ENCODE measurements at places on chromosomes 4 and X.

DNA sequence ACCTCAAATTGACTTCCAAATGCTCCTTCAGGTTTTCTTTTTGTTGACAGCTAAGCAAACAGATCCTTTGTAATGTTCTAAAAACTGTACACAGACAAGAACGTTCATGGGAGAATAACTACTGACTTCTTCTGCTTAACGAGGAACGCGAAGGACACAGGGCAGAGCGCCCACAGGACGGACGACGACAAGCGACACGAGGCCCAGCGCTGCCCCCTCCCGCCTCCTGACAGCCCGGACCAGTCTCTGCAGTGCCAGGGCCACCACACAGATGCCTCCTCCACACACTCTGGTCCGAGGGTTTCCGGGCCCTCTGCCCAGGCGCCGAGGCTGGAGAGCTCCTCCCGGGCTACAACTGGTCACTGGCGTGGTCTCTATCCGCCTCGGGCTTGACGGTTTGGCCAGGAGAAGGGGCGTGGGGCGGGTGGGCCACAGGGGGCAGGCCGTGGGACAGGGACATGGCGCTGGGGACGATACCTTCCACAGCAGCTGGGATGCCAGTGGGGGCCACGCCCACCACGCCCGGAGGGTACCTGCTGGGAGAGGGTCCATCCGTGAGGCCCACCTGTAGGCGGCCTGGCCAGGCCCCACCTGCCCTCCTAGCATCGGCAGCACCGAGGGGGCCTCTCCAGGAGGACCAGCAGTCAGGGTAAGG, 36.9 kb downstream of the CTBP1 start:
- DNase-seq, result no peak

- DNase-seq, result peak; percentile 81
Measured at GRCh38 chrX:45515262-45516215, 314.9 kb upstream of the DIPK2B start.

DNA sequence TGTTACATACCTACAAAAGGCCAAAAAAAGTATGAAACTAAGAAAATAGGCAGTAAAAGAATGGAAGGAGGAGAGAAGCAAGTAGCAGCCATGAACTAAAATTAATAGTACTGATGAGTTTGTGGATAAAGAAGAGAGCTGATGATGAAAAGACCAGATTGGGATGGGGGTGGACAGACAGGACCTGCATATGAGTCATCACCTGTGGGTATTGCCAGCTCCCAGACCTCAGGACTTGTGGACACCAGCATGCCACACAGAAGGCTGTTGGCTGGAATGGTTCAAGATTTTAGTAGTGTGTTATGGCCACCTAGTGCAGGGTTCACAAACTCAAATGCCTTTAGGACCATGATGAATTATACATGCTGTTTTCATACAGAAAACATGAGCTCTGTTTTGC, 58.9 kb downstream of the ARX start:
- no peak for DNase-seq

DNA sequence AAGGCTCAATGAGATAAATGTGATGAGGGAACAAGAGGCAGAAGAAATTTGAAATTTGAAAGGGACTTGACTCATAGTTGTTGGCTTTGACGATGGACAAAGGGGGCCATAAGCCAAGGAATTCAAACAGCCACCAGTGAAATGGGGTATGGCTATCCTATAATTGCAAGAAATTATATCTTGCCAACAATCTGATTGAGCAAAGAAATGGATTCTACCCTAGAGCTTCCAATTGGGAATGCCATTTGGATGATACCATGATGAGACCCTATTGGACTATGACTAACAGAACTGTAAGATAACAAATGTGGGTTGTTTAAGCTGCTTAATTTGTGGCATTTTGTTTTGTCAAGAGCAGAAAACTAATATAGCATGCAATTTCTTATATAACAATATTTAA, 270.1 kb upstream of the ARSJ start:
- DNase-seq, result no peak

GRCh38 chr4:154958621-154959358, 177.7 kb downstream of the RBM46 start:
- no peak for DNase-seq

- DNase-seq, result no peak
Measured at GRCh38 chr4:27429364-27429871, 568.8 kb downstream of the STIM2 start.

DNA sequence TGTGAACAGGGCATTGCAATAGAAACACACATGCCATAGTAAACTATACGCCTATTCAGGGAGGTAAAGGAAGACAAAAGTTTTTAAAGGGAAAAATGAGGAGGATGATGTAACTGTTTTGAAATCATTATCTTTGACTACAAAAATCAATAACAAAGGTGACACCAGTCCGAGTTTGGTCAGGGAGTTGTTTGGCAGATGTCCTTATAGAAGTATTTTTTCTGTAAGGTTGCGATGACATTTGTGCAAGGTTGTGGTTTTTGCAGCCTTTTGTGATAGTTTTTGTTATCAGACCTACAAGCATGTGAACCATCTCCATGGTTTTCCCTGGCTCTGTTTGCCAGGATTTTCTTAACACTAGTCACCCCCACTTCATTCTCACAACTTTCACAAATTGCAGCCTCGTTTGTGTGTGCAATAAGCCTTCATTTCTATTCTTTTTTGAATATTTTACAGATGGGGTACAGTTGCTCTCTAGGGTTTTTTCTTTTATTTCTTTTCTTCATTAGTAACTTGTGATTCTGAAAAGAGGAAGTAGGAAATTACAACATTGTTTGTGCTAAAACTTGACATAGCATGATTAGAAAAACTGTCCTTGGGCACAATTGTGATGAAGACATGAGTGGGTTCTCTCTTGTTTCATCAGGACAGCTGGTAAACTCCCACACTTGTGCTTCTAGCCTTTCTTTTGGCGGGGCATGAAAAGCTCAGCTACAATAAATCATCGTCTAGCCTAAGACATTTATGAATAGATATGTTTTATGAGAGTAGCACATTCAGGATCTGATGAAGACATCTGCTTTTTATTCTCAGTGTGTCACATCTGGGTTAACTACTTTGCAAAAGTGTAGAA, 60.2 kb upstream of the PNPLA4 start:
- DNase-seq, result peak; percentile 78

DNA sequence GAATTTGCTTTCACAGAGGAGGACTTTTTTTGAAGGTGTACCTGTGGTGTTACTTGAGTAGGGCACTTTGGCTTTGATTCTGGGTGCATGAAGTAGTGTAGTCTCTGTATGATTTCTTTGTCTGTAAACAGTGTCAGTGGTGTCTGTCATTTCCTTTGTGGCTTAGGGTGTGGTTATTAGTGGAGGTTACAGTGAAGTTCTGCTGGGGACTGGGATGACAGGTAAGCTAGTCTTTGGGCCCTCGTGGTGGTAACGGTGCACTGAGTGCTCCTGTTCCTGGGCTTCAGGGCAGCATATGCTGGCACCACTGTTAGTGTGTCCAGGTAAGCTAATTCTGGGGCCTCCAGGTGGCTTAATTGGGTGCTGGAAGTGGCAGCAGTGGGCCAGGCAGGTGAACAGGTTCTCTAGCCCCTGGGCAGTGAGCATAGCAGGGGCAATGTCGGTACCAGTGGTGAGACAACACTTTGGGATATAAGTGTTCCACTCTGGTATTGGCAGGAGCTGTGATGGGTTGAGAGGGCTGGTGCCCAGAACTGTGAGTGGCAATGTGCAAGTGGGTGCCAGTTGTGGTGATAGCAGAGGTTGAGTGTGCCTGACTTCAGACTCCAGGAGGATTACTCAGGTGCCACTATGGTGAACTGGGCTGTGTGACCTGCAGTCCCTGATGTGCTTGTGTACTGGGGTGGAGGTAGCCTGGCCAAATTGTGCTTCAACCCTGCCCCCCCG, 26.0 kb upstream of the VSIG1 start:
- no peak for DNase-seq

GRCh38 chr4:95186666-95187065, 362.1 kb downstream of the UNC5C start:
- DNase-seq, result no peak
